Cardiac fibroblast (primary cell): ENCODE measurements at places on chromosomes 2 and 18.

DNA sequence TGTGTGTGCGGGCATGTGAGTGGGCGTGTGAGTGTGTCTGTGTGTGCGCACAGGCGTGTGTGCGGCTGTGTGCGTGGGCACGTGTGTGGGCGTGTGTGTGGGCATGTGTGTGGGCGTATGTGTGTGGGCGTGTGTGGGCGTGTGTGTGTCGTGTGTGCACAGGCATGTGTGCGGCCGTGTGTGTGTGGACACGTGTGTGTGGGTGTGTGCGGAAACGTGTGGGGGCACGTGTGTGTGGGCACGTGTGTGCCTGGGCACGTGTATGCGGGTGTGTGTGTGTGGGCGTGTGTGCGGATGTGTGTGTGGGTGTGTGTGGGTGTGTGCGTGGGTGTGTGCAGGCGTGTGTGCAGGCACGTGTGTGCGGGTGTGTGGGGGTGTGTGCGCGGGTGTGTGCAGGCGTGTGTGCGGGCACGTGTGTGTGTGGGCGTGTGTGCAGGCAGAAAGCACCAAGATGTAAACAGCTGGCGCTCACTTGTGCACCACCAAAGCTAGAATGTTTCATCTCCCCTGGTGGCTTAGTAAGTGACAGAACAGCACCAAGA lies 31.2 kb upstream of the ALKAL2 start:
- DNase-seq: no peak

GRCh38 chr2:128317181-128317898 lies 1.3 kb downstream of the HS6ST1 start:
- DNase-seq: no peak

GRCh38 chr2:59339121-59339836 lies 1098.2 kb upstream of the FANCL start:
- no peak for DNase-seq

- no peak for DNase-seq
Observed at GRCh38 chr2:241136191-241136590, 13.1 kb downstream of the PASK start.

- no peak for DNase-seq
Observed at GRCh38 chr2:199830531-199830930, 20.5 kb downstream of the FTCDNL1 start.

- no peak for DNase-seq
Observed at GRCh38 chr2:157418239-157418641, 25.6 kb downstream of the CYTIP start.

- DNase-seq: no peak
Observed at GRCh38 chr2:235460548-235461047, 33.2 kb upstream of the AGAP1 start.
